Stimulated activated CD4-positive, alpha-beta T cell treated with anti-CD3 and anti-CD28 coated beads, Interleukin-15, amount 100 ng/mL, for 48 hours (primary cell): ENCODE measurements at places on chromosomes 4 and X.

DNA sequence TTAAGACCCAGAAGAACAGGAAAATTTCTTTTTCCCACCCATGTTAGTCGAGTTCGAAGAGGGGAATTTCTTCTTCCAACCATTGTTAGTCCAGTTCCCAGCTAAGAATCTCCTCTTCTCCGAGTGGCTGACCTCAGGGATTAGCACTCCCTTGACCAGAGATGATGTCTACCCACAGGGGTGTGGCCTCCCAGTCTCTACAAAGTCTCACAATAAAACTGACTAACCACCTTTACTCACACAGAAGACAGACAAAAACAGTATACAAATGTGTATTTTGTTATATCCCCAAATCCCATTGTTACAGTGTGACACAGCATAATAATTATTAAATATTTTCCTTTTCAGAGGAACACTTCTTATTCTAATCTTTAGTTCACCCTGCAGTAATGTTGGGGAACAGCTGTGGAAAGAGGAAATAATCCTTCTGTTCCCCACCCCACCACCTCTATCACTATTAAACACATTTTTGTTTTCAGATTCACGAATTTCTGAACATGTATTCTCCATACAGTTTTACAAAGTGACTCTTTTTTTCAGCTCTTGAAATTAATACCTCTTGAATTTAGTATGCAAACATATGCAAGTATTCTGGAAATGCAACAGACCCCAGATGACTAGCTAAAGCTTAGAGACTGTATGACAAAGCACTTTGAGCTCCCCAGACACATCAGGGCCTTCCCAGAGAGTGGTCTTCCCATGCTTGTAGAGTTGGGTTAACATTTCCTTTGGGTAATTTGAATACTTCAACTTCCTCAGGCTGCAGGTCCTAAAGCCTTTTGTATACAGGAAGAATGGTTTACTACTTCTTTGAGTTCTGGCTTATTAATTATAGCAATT, 62.5 kb upstream of the NFKB1 start:
- DNase-seq, result no peak

GRCh38 chrX:133563705-133564104, 148.4 kb upstream of the GPC4 start:
- no peak for DNase-seq

DNA sequence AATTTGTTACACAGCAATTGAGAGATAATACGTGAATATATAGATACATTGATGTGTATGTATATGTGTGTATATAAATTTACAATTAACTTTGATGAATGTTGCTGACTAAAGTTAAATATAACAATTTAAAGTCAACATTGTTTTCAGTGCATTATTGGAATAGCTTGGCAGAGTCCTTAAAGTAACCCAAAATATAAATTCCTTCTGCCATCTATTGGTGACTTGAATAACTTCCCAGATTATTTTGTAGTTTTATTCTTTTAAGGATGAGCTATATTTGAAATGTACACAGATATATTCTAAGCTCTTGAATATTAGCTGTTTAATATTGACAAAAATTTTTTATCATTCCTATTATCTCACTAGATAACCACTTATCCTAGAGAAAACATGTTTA, 298.2 kb upstream of the FSTL5 start:
- DNase-seq, result no peak

DNA sequence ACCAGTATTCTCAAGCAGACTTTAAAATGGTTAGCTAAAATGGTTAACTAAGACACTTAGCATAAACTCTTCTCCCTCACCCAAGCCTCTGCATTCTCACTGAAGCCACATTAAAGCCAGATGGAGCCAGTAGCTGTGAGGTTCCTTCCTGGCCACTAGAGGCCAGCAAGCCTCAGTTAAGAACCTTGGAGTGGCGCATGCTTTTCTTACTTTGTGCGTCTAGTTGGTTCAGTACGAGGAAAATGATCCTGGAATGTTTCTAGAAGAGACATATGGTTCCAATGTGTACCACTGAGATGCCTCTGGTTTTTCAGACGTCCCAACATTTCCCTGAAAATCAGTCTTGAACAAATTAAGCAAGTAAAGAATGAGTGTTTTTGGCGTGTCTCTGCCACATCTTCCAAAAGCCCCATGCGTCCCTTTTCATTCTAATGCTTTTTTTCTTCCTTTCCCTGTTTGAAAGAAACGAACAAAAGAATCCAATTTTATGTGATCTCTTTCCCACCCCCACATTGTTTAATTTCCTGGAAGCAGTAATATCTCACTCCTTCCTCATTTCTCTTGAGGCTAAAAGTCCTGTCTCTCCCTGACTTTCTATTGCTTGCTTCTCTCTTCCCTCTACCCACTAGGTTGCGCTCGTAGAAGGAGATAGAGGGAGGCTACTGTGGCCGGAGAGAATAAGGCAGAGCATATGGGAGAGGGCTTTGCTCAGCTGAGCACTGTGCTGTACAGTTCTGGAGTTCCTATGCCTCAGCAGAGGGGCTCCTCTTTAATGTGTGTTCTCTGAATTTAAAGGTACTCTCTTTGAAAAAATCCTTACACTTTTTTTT, 82.9 kb upstream of the TAB3 start:
- no peak for DNase-seq

GRCh38 chr4:139795527-139796314, 130.1 kb downstream of the MGST2 start:
- DNase-seq, result no peak

DNA sequence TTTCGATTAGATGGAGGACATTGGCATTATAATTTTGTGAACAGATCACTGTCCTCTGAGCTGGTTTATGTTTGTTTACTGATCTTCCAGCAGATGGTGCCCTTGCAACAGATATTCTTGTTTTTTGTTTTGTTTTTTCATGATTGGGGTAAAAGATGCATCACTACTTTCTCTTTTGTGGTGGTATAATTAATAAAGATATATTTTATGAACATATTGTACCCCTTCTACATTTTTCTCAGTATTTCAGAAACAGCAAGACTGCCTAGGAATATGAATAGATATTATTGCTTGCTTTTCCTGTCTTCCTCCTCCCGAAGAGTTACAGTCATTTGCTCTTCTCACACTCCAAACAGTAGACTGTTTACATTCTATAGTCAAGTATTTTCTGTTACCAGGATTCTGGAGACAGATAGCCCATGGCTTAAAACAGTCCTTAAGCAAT, 905.2 kb downstream of the TRAM1L1 start:
- DNase-seq, result no peak

DNA sequence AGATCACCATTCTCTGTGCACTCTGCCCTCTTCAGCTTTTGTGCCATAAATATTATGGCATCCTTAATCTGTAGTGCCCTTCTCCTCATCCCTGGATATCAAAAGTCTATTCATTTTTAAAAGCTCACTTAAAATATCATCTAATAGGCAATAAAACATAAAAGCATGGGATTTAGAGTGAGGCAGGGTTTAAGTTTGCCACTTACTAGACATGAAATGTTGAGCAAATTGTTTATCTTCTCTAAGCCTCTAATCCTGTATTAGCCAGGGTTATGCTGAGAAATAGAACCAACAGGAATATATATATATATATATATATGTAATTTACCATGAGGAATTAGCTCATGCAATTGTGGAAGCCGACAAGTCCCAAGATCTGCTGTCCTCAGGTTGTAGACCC, 472.4 kb upstream of the HS3ST1 start:
- DNase-seq, result no peak

DNA sequence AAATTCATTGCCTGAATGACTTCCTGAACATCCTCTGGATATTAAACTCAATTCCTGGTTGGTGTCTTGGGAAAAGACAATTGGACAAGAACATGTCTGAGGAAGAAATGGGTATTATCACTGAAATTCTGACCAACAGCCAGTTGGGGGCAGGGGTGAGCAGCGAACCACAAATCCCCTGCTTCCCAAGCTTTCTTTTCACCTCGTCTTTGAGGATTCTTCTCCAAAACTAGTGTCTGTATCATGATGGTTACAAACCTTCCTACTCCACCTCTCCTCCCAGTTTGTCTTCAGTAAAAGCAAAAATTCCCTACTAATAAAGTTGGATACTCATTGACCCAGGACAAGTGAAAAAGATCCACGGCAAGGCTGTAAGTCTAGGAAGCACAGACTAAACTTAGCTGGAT, 48.3 kb upstream of the WDR1 start:
- DNase-seq, result no peak
